ENCODE measurements at places on chromosomes 6 and 20.

GRCh38 chr6:100116411-100117194, 122.6 kb upstream of the MCHR2 start:
- ATAC-seq, result no peak

DNA sequence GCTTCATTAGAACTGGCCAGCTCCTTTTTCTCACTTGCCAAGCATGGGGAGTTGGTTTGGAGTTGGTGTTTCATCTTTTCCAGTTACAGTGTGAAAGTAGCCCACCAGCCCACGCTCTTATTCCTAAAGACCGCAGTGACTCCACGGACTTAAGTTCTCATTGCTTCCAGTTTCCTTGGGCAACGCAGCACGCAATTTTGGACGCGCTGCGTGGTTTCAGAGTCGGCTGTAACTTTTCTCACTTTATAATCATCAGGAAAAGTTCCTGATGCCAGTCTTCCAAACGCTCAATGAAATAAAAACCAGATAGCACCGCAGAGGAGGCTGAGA, 381 bp upstream of the PEX7 start:
- ATAC-seq, result peak; percentile 13

GRCh38 chr6:75933387-75933975, 139.0 kb downstream of the IMPG1 start:
- ATAC-seq, result no peak

DNA sequence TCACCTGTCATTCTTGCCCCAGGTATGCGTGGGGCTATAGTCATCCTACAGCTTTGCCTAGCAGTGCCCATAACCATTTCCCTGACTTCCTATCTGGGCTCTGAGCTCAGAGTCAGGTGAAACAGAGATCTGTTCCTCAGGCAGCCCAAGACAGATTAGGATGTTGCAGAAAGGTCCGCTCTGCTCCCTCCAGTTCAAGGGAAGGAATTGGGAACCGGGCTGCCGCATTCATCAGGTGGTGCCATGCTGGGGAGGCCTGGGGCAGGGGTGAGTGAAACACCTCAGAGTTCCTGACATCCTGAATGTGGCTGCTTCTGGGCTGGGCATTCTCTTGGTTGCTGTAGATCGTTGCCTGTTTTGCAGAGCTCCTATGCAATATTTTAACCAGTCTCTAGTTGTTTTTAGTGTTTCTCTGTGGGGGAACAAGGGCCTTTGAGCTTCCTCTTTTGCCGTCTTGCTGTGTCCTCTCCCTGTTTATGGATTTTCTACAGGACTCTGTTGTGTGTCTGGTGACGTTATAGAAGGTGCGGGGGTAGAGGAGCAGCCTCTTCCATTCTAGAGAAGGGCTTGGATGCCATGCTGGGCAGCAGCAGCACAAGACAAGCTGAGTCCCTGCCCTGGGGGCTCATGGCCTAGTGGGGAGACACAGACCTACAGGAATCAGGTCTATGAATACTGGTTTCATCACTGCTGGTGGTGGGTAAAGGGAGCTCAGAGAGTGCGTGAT, 9.2 kb downstream of the ENTPD6 start:
- ATAC-seq, result no peak

- ATAC-seq, result peak; percentile 52
Observed at GRCh38 chr6:159038914-159039884, 5.6 kb downstream of the TAGAP start.

GRCh38 chr6:11183761-11184362, 48.6 kb downstream of the NEDD9 start:
- no peak for ATAC-seq

GRCh38 chr6:170208651-170209353, 82.1 kb downstream of the DLL1 start:
- no peak for ATAC-seq

DNA sequence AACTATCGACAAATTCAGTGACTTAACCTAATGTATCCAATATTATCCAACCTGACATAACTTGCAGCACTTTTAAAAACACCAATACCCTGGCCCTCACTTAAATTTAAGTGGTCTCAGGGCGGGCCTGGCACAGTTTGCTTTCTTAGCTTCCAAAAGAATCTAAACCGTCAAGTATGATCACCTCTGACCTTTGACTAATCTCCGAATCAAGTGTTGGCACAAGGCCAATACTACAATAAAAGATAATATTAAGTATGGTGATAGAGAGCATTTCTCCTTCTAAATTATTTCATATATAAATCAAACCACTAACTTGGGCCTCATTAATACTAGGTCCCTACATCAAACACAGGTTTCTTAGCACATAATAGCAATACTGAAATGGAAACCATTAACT, 153.0 kb downstream of the PTPRK start:
- no peak for ATAC-seq

GRCh38 chr20:3933218-3933617, 44.0 kb downstream of the PANK2 start:
- ATAC-seq, result no peak

DNA sequence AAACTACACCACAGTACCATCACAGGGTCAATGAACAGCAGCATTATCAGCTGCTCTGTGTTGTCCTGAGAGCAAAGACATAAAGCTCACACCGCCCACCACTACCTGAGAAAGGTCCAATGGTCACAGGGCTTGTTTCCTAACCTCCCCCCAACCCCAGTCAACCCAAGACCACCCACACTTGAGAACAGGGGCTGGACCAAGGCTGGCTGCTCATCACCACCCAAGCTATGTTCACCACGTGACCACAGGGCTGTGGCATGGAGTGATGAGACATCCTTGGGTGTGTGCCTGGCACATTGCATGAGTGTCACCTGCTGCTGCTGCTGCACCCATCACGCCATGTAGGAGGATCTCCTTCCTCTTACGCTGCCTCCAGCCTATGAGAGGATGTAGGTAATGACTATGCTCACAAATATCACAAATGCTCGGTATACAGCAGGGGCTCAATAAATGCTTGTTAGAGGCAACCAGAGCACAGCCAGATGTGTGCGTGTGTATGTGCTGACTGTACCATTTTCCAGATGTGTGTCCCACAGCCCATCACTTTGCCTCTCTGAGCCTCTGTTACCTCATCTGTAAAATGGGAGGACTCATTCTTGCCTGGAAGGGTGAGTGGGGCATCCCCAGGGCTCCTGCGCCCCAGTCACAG, 23.3 kb upstream of the SIRPA start:
- no peak for ATAC-seq

GRCh38 chr6:89284081-89284480, 31.0 kb downstream of the GABRR2 start:
- no peak for ATAC-seq

GRCh38 chr6:85049282-85049681, 284.9 kb upstream of the TBX18 start:
- no peak for ATAC-seq

GRCh38 chr20:39292193-39292736, 330.1 kb downstream of the DHX35 start:
- ATAC-seq, result no peak

GRCh38 chr20:11995805-11996567, 78.3 kb downstream of the BTBD3 start:
- ATAC-seq, result no peak

DNA sequence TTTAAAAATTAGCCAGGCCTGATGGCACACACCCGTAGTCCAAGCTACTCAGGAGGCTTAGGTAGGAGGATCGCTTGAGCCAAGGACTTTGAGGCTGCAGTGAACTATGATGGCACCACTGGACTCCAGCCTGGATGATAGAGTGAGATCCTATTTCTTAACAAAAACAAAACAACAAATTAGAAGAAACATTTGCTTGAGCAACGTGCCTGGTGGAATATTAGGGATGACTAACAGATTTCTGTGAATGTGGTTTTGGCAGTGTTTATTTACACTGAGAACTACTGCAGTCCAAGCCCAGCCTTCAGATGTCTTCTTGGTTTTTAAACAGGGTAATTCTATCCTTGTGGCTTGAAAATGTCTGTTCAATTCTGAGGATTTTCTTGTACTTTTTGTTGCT, 9.2 kb downstream of the PPP1R3G start:
- peak; percentile 56 for ATAC-seq

DNA sequence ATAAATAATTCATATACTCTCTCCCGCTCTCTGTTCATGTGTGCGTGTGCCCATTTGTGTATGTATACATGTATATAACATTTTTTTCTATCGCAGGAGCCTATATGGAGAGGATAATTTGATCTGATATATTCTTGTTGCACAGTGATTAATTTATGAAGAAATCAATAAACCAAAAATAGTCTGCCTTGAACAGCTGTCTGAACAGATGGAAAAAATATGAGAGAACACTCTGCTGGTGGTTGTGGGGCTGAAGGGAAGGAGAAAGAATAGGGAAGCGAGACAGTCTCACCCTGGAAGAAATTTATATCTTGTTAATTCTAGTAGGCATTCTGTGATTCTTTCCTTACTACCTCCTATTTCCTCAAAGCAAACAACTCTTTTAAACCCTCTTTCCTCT, 96.6 kb upstream of the B3GAT2 start:
- no peak for ATAC-seq

DNA sequence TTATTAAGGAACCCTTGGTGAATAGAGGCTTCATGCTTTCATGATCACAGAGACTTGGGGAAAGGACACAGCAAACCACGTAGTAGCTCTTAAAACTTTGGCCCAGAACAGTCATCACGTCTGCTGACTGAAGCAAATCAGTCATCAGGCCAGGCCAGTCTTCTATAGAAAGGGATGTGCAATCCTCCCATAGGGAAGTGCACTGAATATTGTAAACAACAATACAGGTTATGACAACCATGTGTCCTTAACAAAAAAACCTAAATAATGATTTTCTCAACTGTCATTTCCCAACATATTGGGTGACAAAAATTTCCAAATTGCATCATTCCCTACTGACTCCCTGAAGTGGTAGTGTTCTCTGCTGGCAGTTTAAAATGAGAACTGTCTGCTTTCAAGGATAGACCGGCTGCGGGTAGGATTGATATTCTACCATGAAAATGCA, 388.2 kb upstream of the CITED2 start:
- ATAC-seq, result no peak

- no peak for ATAC-seq
Observed at GRCh38 chr6:159431750-159432149, 261.3 kb downstream of the SOD2 start.

DNA sequence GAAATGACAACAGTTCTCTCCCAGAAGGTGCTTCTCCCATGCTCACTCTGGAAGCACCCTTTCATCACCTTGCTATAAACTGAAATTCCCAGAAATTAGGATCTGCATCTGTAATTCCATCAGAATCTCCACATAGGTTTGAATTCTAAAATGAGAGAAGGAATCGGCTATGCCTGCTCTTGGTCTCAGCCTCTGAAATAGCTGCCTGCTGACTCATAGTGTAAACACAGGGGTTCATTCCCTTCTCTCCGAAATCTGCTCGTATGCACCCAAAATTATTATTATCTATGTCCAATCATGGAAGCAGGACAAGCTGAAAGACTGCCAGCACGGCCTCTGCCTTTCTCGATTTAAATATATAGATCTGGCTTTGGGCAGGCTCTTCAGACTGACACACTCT, 74.6 kb upstream of the TAB2 start:
- ATAC-seq, result no peak

DNA sequence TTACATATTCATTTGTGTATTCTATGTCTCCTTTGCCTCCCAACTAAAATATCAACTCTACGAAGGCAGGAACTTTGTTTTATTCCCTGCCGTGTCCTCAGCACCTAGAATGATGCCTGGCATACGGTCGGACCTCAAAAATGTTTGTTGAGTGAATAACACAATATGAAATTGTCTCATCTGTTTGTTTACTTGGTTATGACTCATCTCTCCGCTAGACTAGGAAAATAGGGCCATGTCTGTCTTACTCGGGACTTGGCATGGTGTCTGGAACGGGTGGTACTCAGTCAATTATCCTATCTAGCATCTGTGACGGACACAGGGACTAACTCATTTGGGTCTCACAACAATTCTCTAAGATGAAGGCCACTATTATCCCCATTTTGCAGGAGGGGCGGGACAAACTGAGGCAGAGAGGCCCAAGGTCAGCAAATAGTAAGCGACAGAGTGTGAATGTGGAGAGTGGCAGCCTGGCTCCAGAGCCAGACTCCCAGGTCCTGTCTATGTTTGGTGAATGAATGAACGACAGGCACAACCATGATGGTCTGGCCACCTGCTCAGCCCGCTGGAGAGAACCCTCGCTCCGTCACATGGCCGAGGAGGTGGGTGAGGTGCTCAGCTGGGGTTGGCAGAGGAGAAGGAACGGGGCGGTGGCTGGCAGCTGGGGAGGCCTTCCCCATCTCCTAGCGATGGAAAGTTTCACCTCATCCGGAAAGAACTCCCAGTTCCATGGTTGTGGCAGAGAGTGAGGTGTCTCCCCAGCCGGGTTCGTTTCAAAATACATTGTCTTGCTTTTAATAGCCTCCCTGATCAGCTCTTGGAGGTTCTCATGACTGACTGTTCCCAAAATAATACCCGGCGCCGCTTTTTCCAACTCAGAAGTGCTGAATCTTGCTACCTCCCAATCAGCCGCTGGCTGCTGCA, 27.6 kb upstream of the NFATC2 start:
- no peak for ATAC-seq

GRCh38 chr6:89623749-89624148, 14.8 kb downstream of the LYRM2 start:
- ATAC-seq, result no peak

DNA sequence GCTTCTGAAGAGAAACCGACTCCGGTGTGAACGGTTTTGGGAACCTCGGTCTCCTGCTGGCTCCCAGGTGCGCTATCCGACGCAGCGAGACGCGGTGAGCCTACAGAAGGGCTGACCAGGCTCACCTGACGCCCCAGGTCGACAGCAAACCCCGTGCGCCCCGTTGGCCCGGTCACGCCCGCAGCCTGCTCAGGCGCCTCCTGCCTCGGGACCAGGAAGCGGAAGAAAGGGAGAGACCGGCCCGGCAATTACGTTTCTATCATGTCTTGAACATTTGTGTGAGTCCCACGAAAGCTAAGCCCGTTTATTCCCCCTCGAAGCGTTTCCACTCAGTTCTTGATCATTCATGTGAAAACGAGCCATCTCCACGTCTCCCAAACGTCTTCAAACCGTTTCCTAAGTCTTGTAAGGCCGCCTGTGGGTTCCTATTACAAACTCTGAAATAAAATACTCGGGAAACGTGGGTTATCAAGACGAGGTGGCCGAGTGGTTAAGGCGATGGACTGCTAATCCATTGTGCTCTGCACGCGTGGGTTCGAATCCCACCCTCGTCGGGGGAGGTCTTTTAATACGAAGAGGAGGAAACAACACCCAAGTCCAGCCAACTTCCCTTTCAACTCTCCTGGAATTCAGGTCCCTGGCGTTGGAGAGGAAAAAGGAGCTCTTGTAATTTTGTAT, 150.5 kb upstream of the PRSS16 start:
- no peak for ATAC-seq

- no peak for ATAC-seq
Observed at GRCh38 chr20:9632265-9632664, 117.9 kb downstream of the LAMP5 start.

GRCh38 chr6:25219917-25220278, 59.3 kb upstream of the CARMIL1 start:
- ATAC-seq, result no peak

- ATAC-seq, result no peak
Observed at GRCh38 chr6:25407431-25407830, 128.3 kb downstream of the CARMIL1 start.
